ENCODE measurements at places on chromosomes 1 and 21.
A peak's percentile ranks its signal among the peaks of the same experiment; 100 is the strongest.

GRCh38 chr1:53046930-53047329 lies 15.1 kb upstream of the PODN start:
- DNase-seq, result no peak

- DNase-seq, result no peak
Measured at GRCh38 chr1:95252422-95252821, 18.4 kb downstream of the RWDD3 start.

GRCh38 chr21:40047211-40047610 lies 180.0 kb downstream of the PCP4 start:
- no peak for DNase-seq

DNA sequence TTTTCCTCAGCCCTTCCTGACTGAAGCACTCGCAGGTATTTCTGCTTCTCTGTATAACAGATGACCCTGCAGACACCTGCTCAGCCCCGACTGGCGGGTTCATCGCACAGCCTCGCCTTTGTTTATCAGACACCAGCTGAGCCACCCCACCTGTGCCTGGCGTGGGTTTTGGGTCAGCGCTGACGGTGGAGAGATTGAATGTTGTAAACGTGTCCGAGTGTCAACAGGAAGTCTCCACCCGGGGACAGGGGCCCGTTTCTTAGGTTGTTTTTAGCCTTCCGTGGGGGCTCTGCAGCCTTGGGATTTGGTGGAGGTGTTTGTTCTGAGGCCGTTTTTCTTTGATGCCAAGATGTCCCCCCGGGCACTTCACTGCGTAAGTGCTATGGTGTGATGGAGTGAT lies 60.1 kb downstream of the COL18A1 start:
- DNase-seq, result no peak

- peak; percentile 65 for DNase-seq
Measured at GRCh38 chr1:6080469-6080868, 34.8 kb downstream of the KCNAB2 start.

- no peak for DNase-seq
Measured at GRCh38 chr21:18370301-18370700, 33.3 kb downstream of the TMPRSS15 start.

GRCh38 chr1:111649648-111650047 lies 30.1 kb downstream of the RAP1A start:
- DNase-seq, result no peak

- no peak for DNase-seq
Measured at GRCh38 chr21:43287111-43287760, 118.4 kb downstream of the CRYAA start.

DNA sequence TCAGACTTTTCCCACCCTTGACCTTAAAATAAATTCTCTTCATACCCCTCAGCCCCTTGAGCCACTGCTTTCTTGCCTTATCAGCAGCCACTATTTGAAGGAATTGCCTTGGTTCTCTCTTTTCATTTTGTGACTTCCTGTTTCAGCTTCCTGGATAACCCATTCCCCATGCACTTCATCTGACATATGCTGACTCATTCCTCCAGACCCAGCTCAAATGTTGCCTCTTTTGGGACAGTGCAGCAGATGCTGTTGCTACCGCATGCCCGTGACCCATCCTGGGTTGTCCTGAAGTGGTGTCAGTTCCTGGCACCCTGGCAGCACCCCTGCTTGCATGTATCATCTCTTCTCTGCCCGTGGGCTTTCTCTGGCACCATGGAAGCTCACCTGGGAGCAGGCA lies 496.1 kb downstream of the PTPRU start:
- no peak for DNase-seq

GRCh38 chr1:228073857-228074545 lies 8.5 kb upstream of the ARF1 start:
- DNase-seq, result no peak

DNA sequence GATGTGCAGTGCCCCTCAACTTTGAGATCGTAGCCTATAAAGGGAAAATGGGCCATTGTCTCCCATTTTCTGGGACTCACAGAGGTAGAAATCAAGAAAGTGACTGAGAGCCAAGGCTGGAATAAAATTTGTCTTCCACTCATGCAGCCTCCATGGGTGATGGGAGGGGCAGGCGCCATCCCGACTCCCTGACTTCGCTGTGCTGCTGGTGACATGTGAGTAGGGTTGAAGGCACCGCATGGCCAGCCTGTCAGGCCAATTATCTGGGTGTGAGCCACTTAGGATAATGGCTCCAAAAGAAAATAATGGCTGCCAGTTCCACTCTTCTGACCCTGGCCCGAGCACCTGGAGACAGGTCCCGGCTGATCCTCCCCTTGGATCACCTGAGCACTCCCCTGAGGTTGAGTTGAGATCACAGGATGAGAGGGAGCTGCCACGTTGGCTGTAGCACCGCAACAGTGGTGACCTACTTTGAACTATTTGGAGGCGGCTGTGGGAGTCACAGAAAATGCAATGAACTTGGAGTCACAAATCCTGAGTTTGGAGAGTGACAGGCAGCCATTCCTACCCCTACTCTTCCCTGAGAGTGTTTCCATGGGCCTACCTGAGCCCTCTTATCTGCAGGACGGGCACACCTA lies 26.3 kb downstream of the CAPN9 start:
- no peak for DNase-seq

GRCh38 chr1:116540088-116540487 lies 30.7 kb downstream of the CD58 start:
- DNase-seq, result no peak

DNA sequence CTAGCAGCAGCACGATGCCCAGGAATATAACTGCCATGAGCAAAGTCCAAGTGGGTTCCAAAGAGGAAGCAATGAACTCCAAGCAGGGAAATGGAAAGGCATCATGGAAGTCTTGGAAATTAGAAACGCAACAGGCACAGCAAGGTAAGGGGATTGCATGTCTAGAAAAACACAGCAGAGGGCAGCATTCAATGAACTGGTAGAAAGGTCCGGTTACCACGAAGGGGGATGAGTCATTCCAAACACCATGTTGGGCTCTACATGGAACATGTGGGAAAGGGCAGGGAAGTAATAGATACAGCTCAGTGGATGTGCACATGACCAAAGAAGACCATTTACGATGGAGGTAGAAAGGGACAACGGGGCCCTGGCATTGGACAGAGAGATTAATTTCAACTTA lies 36.4 kb downstream of the RXRG start:
- peak; percentile 45 for DNase-seq

- DNase-seq, result no peak
Measured at GRCh38 chr1:70536708-70537366, 125.8 kb downstream of the CTH start.

DNA sequence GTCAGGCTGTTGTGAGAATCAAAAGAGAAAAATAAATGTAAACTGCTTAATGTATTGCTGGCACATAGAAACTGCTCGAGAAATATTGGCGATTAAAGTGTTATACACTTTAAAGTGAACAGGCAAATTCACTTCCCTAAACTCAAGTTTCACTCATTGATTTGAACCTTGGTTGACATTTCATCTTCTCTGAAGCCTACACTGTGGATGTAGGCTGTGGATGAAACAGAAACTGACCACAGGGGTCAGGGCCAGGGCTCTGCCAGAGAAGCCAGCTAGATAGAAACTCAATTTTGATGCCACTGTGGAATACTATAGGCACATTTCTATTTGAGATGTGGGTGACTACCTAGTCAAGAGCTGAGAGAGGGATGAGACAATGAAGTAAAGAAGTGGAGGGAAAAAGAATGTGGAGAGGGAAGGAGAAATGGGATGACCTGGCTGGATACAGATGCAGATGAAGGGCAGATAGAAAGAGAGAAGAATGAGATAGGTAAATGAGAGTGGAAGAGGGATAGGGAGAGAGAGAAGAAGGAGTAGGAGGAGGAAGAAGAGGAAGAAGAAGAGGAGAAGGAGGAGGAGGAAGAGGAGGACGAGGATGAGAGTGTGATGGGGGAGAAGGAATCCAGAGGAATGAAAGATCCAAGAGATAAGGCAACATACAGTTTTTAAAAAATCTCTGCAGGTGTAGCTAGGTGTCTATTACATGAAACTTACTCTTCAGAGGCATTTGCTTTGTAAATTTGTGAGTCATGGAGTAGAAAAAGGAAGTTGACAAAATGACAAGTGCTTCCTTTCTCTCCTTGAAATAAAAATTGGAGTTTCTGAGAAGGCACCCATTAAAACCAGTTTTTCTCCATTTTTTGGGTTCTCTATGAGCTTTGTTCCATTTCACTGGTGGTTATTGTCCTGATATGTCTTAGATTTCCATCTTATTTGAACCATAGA lies 17.4 kb upstream of the CD1D start:
- DNase-seq, result no peak

DNA sequence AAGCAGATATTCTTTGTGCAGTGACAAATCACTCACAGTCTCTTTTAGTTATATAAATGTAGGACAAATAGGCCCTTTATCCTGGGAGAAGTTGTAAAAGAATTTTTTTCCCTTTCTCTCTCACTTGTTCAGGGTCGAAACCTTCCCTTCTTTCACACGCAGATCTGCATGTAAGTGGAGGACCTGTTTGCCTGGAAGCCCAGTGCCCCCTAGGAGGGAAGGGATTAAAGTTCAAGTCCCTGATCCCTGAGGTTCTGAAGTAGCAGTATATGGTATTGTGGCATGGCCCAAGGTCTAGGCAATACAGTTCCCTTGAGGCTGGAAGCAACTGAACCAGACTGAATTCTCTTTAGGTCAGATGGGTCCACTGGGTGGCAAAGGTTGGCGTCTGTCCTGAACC lies 48.6 kb upstream of the PTGFRN start:
- DNase-seq, result no peak

- DNase-seq, result no peak
Measured at GRCh38 chr21:44057960-44058651, 46.0 kb downstream of the TRAPPC10 start.

DNA sequence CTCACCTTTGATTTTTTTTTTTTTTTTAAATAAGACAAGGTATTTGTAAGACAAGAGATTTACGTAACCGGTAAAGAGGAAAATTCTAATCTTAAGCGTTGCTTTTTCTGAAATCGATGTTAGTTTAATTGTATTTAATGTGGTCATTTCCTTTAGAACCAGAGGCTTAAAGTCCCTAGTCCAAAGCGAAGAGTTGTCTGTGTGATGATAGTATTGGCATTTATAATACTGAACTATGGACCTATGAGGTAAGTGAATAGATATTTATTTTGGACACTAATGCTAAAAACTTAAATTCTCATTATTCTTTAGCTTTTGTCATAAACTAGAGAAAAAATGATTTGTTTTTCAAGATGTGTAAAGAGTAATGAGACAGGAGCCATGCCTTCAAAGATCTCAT lies 54.8 kb downstream of the ATF6 start:
- DNase-seq, result no peak

GRCh38 chr1:155591770-155592169 lies 18.2 kb upstream of the MSTO1 start:
- peak; percentile 55 for DNase-seq

GRCh38 chr1:61358770-61359455 lies 276.6 kb downstream of the NFIA start:
- DNase-seq, result no peak

- DNase-seq, result no peak
Measured at GRCh38 chr1:94755675-94756074, 64.5 kb upstream of the SLC44A3 start.
